ENCODE measurements at places on chromosomes 7 and 10. TPM values are rescaled to one million over a fixed set of nuclear protein-coding genes. Genes with fewer than 3 reads are reported as not detected.

Gene BAG3
- total RNA-seq = 54.5 TPM

Gene TCF7L2
- 3.2 TPM for total RNA-seq

Gene DIP2C
- total RNA-seq = 6.2 TPM

Gene WNT16
- not detected for total RNA-seq

Gene LEP
- total RNA-seq = not detected

Gene PRSS2
- total RNA-seq = not detected

Gene FZD1
- total RNA-seq = 6.0 TPM

Gene LLCFC1
- not detected for total RNA-seq

Gene MMP21
- total RNA-seq = not detected

Gene ELFN1
- total RNA-seq = 0.84 TPM

Gene SCIN
- 0.13 TPM for total RNA-seq

Gene NUTM2E
- 0.05 TPM for total RNA-seq

Gene CYP3A4
- total RNA-seq = not detected

Gene WASHC2C
- total RNA-seq = 35.1 TPM

Gene HOGA1
- total RNA-seq = 0.07 TPM

Gene EN2
- not detected for total RNA-seq

Gene LIPN
- not detected for total RNA-seq

Gene SLC16A9
- total RNA-seq = 0.13 TPM

Gene FAM131B
- 0.54 TPM for total RNA-seq

Gene HMX2
- total RNA-seq = not detected

Gene ZNF394
- 46.6 TPM for total RNA-seq

Gene TACC2
- total RNA-seq = 20.7 TPM

Gene HTR7
- total RNA-seq = not detected

Gene SLC13A4
- not detected for total RNA-seq

Gene TRIM50
- total RNA-seq = not detected

Gene GSAP
- total RNA-seq = 1.7 TPM

Gene LIPF
- total RNA-seq = not detected

Gene MYO1G
- total RNA-seq = 0.25 TPM

Gene CYP3A7
- not detected for total RNA-seq

Gene TOMM7
- 85.7 TPM for total RNA-seq

Gene NPVF
- total RNA-seq = not detected

Gene PDE6C
- total RNA-seq = not detected

Gene FGL2
- total RNA-seq = 0.25 TPM

Gene OR2A12
- not detected for total RNA-seq

Gene GLI3
- total RNA-seq = 3.8 TPM

Data from mammary microvascular endothelial cell (primary cell).